ENCODE measurements at places on chromosomes 6 and 20. TPM values are rescaled to one million over a fixed set of nuclear protein-coding genes. Genes with fewer than 3 reads are reported as not detected.

Gene TSBP1
- total RNA-seq = not detected

Gene PAQR8
- 0.92 TPM for total RNA-seq

Gene OTOR
- not detected for total RNA-seq

Gene PLN
- total RNA-seq = not detected

Gene PDE10A
- total RNA-seq = 32.3 TPM

Gene TDRD6
- not detected for total RNA-seq

Gene CTAGE9
- not detected for total RNA-seq

Gene LCA5
- 1.0 TPM for total RNA-seq

Gene TFB1M
- 8.0 TPM for total RNA-seq

Data from A549 treated with DMSO at 1 μM for 4 hours (cell line).